Suppressor macrophage (primary cell): ENCODE measurements at places on chromosomes 1 and 21.

- DNase-seq, result no peak
Observed at GRCh38 chr1:207981976-207982375, 71.1 kb upstream of the CD34 start.

- no peak for DNase-seq
Observed at GRCh38 chr21:37558676-37559211, 192.2 kb downstream of the DYRK1A start.

GRCh38 chr1:159798893-159799292 is 3.3 kb upstream of the FCRL6 start:
- DNase-seq, result peak; percentile 87

DNA sequence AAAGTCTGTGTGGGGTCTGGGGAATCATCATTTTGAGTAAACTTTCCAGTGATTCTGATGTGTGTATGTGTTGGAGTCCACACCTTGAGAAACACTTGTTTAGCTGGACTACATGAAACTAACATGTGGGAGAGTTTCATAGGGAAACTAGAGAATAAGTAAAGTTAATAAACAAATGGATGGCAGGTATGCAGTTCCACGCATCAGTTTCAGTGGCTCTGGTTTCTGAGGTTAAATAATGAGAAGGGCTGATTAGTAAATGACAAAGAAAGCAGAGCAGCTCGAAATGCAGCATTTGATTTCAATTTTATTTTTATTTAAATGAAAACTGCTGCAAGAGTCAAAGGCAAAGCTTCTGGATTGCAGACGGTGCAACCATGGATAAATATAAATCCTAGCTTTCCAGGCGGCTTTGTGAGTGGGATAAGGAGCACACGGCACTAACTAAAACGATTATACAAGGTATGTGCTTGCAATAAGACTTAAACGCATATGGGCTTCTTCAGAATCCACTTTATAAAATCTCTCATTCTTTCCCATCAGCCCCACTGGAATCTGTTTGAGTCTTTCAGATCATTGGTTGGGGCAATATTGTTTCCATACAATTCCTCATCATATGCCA is 310.7 kb downstream of the PLPP3 start:
- DNase-seq, result no peak

DNA sequence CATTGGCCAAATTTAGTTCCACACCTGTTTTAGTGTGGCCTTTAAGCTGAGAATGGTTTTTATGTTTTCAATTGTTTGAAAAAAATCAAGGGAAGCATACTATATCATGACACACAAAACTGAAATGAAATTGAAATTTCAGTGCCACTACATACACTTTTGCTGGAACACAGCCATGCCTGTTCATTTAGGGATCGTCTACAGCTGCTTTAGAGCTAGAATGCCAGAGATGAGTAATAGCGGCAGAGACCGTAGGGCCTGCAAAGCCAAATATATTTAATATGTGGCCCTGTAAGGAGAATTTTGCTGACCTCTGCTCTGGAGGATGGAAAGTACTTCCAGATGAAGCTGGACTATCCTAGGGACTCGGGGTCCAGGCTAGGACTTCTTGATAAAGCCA is 62.5 kb upstream of the LYST start:
- DNase-seq, result no peak

- no peak for DNase-seq
Observed at GRCh38 chr1:153841463-153841994, 66.3 kb downstream of the SLC27A3 start.

- no peak for DNase-seq
Observed at GRCh38 chr1:78155121-78155520, 109.4 kb downstream of the GIPC2 start.

DNA sequence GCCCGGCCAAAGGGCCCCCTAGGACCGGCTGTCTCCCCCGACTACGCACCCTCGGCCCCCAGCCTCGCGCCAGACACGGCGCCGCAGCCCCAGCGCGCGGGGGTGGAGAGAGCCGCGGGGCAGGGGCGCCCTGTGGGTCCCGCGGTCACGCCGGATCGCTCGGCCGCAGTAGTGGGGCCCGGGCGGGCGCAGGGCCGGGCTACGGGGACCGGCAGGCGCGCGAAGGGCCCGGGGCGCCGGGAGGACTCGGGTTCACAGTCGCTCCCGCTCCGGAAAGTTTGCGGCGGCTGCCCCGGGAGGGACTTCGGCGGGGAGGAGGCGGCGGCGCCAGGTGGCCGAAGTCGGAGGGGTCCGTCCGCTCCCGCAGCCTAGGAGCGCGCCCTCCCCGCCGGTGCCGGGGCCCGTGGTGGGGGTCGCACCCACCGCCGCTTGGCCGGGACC is 7.1 kb upstream of the ZNF669 start:
- no peak for DNase-seq

- DNase-seq, result no peak
Observed at GRCh38 chr1:175206687-175207086, 14.1 kb upstream of the KIAA0040 start.

GRCh38 chr1:22447621-22448111 is 4.0 kb upstream of the ZBTB40 start:
- DNase-seq, result no peak

- no peak for DNase-seq
Observed at GRCh38 chr1:5551274-5551975, 440.8 kb downstream of the NPHP4 start.

DNA sequence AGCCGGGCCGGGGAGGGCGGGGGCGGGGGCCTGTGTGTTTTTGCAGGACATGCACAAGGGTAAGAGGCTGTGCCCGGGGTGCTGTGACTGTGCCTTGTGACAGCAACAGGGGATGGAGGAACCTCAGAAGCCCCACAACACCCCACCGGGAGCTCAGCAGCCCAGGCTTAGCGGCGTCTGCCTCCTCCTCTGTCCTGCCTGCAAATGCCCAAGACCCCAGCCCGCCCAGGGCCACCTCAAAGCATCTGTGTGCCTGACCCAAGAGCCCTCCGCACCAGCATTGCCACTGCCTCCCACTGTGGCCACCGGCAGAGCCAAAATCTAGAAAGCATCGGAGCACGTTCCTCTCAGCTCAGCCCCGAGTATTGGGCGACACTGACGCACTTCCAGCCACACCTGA is 2.7 kb upstream of the ACTRT2 start:
- DNase-seq, result no peak

- no peak for DNase-seq
Observed at GRCh38 chr21:45638707-45639106, 4.8 kb upstream of the PCBP3 start.

- no peak for DNase-seq
Observed at GRCh38 chr1:220370041-220370700, 97.9 kb upstream of the RAB3GAP2 start.

DNA sequence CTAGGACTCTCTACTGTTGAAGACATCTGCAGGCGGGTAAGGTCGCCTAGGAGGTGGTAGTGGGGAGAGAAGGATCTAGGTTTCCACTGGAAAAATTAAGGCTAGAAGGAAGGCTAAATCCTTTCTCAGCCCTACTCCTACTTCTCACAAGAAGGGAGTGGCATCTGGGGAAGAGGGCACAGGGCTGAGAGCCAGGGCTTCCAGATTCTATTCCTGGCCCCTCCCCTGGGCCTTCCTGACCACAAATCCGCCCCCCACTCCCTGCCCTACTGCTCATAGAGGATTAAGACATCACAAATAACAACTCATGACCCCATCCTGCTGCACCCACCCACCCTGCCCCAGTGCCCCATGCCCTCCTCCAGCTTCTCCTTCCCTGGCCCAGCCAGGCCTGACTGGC is 2.5 kb downstream of the PHLDA3 start:
- DNase-seq, result peak; percentile 73

DNA sequence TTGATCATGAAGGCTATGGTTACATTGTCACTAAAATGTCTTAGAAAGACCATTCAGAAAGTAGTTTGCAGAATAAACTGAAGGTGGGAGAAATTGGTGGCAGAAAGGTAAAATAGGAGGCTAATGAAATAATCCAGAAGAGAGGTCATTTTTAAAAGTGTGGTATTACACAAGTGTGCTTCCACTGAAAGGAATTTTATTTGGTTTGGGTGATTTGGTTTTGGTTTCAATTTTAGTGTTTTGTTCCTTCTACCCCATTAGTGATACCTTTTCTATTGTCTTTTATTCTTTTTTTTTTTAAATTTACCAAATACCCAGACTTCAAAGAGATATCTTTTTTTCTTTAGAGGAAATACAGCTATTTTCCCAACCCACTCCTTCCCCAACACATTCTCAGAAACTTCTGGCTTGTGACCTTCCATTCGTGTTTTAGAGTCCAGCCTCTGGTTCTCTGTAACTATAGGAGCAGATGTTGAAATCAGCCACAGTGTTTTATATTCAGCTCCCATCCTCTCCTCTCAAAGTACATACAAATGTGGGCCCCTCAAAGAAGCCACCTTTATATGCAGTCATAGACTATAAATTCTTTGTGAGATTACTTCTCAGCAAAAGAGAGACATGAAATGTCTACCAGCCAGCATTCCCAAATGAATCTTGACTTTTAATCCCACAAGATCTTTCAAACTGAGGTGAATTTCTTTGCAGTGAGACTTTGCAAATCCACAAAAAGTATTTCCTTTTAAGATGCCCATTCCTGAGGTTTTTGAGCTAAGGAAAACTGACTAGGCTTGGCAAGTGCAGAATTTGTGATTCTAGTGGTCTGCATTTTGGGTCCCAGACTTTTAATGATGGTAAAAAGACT is 42.0 kb upstream of the PALMD start:
- no peak for DNase-seq

- DNase-seq, result no peak
Observed at GRCh38 chr1:93448292-93448982, 519 bp downstream of the FNBP1L start.

DNA sequence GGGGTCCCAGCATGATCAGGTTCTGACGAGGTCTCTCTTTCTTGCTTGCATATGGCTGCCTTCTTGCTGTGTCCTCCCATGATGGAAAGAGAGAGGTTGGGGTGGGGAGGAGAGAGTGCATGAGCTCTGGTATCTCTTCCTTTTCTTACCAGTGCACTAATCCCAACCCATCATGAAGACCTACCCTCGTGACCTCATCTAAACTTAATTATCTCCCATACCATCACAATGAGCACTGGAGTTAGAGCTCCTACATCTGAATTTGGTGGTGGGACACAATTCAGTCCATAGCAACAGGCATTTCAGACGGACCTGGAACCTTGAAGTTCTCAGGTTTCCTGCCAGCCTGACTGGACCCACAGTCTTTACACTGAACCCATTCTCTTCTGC is 125.2 kb upstream of the ZNF648 start:
- no peak for DNase-seq

DNA sequence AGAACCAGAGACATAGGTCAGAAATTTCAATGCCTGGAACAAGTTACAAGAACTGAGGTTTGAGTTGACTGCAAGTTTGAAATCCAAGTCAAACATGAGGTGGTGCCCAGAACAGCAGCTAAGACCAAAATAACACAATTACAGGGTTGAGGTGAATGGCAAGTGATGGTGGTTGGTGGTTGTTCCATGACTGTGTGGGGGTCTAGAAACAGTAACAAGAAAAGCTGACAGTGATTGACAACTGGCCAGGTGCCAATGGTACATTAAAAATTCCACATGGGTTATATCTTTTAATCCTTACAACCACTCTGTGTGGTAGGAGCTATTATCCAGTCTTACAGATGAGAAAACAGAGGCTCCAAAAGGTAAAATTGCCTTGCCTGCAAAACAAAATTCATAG is 32.0 kb downstream of the RIMS3 start:
- DNase-seq, result no peak

DNA sequence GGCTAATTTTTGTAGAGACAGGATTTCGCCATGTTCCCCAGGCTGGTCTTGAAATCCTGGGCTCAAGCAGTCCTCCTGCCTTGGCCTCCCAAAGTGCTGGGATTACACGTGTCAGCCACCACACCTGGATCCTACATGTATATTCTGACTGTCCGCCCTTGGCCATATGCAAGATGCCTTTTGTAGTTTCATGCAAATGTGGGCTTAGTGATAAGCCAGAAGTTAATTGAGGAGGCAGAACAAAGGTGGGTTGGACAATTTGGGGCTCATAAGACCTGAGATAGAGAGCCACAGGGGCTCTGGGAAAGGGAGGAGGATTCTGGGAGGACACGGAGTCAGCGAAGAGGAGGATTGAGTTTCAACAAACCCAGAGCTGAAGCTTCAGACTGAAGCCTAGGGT is 24.9 kb downstream of the ALPL start:
- no peak for DNase-seq

DNA sequence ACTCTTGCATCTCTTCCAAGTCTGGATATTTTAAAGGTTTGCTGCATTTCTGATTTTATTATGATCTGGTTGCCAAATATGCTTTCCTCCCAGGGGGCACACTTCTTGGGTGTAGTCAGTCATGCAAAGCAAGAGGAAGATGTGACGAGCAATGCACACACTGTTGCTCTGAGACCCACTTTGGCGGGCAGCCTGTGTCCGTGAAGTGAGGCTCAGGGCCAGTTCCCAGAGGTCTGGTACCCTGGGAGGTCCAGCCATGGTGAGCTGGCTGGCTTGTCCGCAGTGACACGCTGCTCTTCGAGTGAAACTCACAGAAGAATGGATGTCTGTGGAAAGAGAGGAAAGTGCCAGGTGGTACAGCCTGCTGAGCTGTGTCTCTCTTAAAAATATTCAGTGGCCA is 52.8 kb upstream of the EDN2 start:
- DNase-seq, result no peak

DNA sequence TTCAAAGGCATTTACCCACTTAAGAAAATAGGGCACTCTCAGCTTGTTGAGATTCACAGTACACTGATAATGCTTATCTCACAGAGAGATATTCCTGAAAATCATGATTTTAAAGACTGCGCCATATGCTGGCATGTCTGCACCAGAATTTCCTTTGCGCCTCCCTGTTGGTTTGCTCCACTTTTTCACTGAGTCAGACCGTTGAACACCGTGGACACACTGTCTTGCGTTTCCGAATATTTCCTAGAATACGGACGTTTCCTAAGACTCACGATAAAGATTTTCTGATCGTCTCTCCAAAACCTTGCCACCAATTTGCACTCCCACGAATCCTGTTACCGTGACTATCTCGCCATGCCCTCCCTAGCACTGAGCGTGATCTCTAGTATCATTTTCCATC is 497 bp upstream of the C1orf115 start:
- no peak for DNase-seq

DNA sequence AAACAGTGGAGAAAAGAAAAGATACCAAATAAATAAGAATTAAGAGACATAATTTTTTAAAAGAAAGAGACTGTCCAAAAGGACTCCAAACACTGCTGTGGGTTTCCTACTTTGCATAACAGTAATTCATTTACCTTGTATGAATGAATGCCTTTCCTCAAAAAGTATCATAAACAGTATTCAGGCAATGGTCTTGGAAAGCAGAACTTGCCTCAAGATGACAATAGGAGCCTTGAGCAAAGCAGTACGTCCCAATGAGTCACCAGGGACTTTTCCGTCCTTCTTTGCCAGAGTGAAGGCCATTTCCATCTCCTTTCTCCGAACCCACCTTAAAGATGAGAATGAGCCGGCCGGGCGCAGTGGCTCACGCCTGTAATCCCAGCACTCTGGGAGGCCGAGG is 186.4 kb downstream of the ZBTB18 start:
- DNase-seq, result peak; percentile 55

DNA sequence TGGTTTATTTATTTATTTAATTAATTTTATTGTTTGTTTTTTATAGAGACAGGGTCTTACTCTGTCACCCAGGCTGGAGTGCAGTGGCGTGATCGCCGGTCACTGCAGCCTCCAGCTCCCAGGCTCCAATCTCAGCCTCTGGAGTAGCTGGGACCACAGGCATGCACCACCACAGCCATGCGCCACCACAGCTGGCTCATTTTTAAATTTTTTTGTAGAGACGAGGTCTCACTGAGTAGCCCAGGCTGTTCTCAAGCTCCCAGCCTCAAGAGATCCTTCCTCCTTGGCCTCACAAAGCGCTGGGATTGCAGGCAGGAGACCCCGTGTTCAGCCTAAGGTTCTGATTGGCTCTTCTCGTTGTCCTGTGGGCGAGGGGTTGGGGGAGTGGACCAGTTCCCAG is 22.1 kb downstream of the UMODL1 start:
- no peak for DNase-seq

- peak; percentile 90 for DNase-seq
Observed at GRCh38 chr21:42198929-42199867, 19.7 kb upstream of the ABCG1 start.
